Activated CD4-positive, alpha-beta memory T cell treated with anti-CD3 and anti-CD28 coated beads, Interleukin-2, amount 10 ng/mL, durations not matched to agents 7 days and 5 days (primary cell): ENCODE measurements at places on chromosomes 7 and 10. TPM values are rescaled to one million over a fixed set of nuclear protein-coding genes. Genes with fewer than 3 reads are reported as not detected.

- no peak for DNase-seq
Measured at GRCh38 chr7:96921231-96921630, 84.1 kb upstream of the DLX6 start.

- DNase-seq, result no peak
Measured at GRCh38 chr7:2754086-2754485, 66.1 kb downstream of the AMZ1 start.

- DNase-seq, result no peak
Measured at GRCh38 chr7:14073543-14073942, 84.1 kb upstream of the ETV1 start.

DNA sequence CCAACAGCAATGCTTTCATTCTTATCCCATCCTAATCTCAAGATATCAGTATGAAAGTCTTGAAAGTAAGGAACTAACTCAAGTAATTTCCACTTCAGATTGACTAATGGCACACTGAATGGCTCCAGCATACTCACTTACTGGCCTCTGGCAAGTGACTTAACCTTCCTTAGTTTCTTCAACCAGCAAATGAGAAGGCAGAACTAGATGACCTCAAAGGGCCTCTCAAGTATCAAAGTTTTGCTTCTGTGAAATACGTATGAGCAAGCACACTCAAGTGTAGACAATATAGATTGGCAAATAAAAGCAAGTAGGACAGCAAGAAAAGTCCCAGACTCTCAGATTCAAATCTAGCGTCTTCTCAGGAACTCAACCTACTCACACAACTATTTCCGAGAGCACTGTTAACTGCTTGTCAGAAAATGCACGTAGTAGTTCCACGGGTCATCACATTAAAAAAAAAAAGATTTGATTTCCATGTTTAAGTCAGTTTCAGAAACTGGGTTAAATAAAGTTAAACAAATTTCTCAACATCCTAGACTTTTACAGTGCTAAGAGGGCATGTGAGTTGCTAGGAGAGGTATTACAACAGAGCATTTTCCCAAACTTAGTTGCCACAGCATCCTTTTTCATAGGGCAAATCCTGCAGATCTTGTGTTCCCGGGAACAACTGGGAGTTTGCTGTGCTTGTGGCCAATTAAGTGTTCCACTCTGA is 276.9 kb upstream of the KLF14 start:
- no peak for DNase-seq

The FRAT1 gene
- total RNA-seq, result 7.6 TPM

The FXYD4 gene
- total RNA-seq, result not detected
